T-helper 17 cell (primary cell): ENCODE measurements at places on chromosomes 4 and X.

DNA sequence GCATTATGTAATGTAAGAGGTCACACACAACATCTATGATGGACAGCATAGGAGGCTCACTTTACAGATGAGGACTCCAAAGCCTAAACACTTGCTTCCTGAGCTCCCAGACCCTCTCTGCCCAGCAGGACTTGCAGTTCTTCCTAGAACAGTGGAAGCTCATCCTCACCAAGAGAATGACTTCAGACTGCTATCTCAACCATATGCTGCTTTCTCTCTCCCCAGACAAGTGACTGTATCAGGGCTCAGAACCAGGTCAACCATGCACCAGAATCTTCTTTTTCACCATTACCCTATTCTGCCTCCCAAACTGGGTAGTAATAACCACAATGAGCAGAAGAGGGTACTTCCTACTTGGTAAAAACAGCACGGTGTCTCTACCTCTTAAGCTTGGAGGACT lies 12.2 kb downstream of the RNF150 start:
- DNase-seq, result no peak

DNA sequence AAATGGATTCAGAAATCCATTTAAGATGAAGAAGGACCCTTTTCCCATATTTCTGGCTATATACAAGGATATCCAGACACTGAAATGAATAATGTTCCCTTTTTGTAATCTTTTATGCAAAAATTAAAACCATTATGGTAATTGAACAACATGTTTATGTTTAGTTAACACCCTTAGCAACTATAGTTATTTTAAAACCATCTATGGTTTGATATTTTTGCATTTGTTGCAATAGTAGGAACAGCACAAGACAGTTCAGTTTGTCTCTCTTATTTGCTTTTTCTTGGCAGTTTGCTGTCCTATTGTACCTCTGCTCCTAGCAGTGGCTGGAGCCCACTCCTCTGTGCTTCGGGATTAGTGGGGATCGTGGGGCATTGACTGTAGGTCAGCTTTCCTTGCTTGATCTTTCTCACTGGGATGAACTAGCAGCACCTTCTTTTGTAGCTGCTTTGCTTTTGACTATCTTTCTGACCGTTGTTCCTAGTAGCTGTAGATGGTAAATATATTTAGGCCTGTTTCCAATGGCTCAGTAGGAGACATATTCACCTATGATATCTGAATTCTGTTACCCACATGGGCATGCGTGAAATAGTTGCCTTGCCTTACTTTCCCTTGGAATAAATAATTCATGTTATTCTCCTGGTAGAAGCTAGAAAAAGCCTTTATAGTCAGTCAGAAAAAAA lies 12.8 kb downstream of the HTT start:
- no peak for DNase-seq

GRCh38 chrX:119618439-119618838 lies 12.2 kb upstream of the NKRF start:
- DNase-seq, result no peak

DNA sequence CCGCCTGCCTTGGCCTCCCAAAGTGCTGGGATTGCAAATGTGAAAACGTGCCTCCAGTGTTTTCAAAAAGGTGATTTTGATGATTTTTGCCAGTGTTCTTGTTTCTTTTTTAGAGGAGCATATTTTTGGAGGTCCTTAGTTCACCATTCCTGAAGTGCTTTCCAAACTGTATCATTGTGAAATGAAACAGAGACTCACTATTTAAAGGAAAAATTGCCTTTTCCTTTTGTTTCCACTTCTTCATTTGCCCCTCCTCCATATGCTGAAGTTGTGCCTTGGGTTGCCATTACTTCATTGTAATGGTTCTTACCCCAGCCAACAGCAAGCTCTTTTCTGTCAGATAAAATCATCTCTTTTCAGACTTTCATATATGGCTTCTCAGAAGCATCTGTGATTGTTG lies 164.4 kb downstream of the FNIP2 start:
- DNase-seq, result no peak

GRCh38 chr4:95548738-95549245 lies at the start of gene UNC5C:
Gene UNC5C (minus strand): TSS chr4:95548973.
- no peak for DNase-seq

DNA sequence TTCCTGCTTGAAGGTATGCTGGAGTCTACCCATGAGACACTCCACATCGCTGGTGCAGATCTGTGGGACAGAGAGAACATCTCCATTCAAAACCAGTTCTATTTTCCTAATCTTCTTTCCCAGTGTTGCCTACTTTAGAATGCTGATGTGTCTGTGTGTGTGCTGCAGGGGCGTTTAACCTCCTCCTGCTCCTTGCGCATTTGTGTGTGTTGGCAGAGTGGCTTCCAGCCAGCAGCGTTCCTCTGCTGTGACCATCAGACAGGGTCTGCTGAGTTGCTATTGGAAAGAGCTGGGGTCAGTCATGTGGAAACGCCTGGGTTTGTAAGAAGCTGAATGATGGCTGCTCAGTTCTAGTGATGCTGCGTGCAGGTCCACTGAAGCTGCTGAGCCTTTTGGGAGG lies 223.6 kb downstream of the RBMX2 start:
- DNase-seq, result no peak

- DNase-seq, result no peak
Measured at GRCh38 chr4:74118600-74119338, 19.8 kb upstream of the CXCL2 start.

DNA sequence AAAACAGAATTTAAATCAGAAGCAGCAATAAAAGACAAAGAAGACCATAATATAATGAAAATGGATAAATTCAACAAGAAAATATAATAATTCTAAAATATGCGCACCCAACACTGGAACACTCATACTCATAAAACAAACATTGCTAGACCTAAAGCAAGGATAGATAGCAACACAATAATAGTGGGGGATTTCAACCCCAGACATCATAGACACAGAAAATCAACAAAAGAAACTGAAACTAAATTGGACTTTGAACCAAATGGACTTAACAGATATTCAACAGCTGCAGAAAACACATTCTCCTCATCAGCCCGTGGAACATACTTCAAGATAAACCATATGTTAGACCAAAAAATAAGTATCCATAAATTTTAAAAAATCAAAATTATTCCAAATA lies 1552.6 kb downstream of the C4orf33 start:
- no peak for DNase-seq
